ENCODE measurements at places on chromosomes 3 and 15.

DNA sequence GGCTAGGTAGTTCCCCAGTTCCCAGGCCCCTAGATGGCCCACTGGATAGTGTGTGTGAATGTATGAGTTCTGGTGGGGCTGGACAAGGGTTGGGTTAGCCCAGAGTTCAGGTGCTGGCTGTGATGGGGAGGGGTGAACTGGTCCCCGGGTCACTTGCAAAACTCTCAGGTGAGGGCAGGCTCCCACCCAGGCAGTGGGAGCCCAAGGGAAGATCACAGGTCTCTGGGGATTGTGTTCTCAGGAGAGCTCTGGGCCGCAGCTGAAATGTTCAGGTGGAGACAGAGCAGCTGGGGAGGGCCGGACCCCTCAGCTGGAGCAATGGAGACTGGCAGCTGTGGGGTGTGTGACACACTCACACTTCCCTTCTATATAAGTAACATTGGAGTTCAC is 12.8 kb upstream of the FAM98B start:
- no peak for DNase-seq

GRCh38 chr3:194328053-194328657 is 23.0 kb downstream of the CPN2 start:
- DNase-seq, result no peak

DNA sequence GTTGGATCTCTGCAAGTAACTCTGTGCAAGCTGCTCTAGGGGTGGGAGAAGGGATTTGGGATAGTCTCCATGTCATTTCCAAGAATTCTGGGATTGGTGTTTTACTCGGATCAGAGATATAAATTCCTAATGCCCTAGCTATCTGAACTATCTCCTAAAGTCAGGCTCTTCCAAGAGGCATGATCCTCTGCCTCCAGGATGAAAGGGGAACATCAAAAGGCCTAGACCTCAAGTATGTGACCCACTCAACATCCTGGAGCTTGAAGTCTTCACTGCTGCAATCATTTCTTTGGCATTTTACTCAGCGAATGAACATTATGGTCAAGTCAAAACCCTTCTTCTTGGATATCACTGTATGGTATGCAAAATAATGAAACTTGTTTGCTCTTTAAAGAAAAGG is 104.5 kb downstream of the CEMIP start:
- no peak for DNase-seq

- DNase-seq, result no peak
Measured at GRCh38 chr3:64578797-64579196, 109.0 kb downstream of the ADAMTS9 start.

DNA sequence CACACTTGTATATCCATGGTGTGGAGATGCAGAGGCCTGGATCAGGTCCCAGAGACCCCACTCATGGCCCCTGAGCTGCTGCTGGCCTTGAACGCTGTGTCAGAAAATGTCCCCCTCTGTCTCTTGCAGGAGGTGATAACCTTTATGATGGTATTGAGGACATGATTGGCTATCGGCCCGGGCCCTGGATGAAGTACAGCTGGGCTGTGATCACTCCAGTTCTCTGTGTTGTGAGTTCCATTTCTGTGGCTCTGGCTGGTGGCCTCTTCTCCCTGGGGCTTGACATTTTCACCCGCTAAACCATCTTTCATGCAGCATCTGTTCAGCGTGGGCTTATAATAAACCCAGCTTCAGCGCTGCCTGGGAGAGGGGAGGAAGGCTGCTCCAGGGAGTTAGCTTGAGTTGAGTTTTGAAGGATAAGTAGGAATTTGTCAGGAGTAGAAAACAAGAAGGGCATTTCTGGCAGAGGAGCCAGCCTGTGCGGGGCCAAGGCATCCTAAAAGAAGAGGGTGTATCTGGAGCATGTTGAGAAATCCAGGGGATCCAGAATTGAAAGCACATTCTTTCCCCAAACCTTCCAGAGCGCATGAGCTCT is 61.1 kb downstream of the GRIP2 start:
- DNase-seq, result no peak

GRCh38 chr3:32862247-32862935 is 44.6 kb downstream of the TRIM71 start:
- DNase-seq, result no peak

GRCh38 chr15:46408312-46408711 is 773.5 kb downstream of the SQOR start:
- no peak for DNase-seq

GRCh38 chr3:49654955-49655556 is 19.1 kb upstream of the APEH start:
- no peak for DNase-seq

GRCh38 chr3:187767266-187768012 is 22.2 kb upstream of the BCL6 start:
- no peak for DNase-seq

DNA sequence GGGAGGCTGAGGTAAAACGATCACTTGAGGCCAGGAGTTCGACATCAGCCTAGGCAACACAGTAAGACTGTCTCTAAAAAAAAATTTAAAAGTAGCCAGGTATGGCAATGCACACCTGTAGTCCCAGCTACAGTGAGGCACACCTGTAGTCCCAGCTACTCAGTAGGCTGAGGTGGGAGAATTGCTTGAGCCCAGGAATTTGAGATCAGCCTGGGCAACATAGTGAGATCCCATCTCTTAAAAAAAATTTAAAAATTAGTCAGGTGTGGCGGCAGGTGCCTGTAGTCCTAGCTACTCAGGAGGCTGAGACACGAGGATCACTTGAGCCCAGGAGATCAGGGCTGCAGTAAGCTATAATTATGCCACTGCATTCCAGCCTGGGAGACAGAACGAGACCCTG is 6.8 kb downstream of the MESD start:
- no peak for DNase-seq

- DNase-seq, result no peak
Measured at GRCh38 chr15:86073281-86073680, 6.4 kb upstream of the AGBL1 start.

GRCh38 chr15:84653584-84653909 is 536 bp downstream of the WDR73 start:
- no peak for DNase-seq

DNA sequence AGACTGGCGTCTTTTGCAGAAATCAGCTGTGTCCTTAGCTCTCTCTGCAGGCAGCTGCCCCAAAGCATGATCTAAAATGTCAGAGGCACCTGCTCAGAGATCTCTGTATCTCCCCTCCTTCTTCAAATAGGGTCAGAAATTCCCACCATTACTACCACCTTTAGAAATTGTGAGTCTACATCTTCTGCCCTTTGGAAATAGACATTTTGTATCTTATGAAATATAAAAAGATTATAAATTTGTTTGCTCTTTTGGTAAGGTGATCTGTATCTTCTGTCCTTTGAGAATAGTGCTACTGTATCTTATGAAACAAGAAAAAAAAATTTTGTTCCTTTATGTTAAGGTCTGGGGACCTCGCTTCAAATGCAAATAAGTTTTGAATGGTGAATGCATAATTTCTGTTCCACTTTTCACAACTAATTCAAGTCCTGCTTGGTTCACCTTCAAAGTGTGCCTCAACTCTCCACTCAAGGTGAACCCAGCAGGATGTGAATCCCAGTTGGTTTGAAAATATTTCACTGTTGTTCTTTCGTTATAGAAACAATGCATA is 28.3 kb upstream of the GPD1L start:
- DNase-seq, result no peak

DNA sequence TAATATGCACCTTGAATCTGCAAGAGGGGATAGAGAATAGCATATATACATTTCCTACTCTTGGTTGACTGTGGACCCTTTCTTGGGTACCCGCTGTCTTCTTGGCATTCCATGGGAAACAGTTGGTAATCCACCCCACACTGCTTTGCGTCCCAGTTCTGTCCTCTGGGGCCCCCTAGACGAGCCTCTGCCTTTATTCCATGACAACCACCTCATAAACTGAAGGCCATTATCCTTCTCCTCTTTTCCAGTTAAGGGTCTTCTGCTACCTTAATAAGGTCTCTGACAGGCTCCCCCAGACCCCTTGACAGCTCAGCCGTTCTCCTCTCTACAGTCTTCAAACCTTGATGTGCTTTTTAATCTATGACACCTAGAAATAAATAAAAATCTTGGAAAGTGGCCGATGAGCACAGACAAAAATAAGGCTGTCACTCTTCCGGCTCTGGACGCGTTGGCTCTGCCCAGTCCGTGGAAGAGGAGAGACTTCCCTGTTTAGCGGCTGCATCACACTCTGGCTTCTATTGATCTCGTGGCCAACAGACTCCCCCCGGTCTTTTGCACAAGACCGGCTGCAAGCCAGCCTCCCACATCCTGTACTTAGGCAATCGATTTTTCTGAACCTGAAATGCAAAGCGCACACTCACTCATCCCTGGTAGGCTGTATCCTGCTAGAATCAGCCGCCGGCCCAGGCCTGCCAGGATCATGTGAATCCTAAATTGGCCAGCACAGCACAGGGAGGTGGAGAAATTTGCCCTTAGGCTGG is 251.0 kb upstream of the TLE3 start:
- no peak for DNase-seq

- no peak for DNase-seq
Measured at GRCh38 chr15:79804838-79805237, 92.0 kb downstream of the MTHFS start.

DNA sequence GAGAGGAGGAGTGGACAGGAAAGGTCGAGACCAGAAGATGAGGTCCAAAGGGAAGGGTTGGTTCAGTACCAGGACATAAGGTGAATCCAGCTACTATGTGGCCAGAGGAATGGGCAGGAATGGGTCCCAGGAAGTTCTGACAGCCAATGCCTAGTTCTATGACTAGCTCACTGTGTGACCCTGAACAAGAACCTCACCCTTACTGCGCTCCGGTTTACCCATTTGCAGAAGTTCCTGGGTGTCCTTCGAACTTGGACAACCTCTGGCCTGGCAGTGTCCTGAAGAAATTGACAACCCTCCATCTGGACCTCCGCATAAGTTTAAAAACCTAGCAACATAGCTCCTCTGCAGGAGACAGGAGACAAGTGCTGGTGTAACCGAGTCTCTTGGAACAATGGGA is 12.2 kb upstream of the PSTPIP1 start:
- DNase-seq, result no peak

GRCh38 chr3:185677146-185677829 is 91.2 kb downstream of the SENP2 start:
- peak; percentile 91 for DNase-seq

- DNase-seq, result no peak
Measured at GRCh38 chr3:122777563-122777962, 16.1 kb downstream of the HSPBAP1 start.

- no peak for DNase-seq
Measured at GRCh38 chr15:68421798-68422402, 10.1 kb downstream of the ITGA11 start.

DNA sequence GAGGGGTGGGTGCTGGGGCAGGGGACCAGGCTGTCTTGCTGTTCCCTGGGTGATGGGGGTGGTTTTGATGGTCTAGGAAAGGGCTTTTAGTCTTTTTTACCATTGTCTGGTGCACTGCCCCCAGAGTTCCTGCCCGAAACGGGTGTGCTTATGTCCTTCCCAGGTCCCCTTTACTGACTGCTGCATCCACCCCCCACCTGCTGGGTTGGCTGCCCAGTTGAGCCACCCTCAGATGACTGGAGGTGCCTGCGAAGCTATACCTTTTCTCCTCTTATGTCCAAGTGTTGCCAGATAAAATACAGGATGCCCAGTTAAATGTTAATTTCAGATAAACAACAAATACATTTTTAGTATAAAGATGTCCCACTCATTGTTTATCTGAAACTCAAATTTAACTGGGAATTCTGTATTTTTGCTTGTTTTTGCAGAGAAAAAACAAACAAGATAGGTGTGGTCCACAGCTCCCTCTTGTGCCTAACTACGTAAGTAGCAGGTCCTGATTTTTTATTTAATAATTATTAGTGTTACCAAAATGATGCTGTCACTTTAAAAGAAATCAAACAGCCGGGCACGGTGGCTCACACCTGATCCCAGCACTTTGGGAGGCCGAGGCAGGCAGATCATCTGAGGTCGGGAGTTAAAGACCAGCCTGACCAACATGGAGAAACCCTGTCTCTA is 6.1 kb upstream of the RPP14 start:
- DNase-seq, result peak; percentile 70

DNA sequence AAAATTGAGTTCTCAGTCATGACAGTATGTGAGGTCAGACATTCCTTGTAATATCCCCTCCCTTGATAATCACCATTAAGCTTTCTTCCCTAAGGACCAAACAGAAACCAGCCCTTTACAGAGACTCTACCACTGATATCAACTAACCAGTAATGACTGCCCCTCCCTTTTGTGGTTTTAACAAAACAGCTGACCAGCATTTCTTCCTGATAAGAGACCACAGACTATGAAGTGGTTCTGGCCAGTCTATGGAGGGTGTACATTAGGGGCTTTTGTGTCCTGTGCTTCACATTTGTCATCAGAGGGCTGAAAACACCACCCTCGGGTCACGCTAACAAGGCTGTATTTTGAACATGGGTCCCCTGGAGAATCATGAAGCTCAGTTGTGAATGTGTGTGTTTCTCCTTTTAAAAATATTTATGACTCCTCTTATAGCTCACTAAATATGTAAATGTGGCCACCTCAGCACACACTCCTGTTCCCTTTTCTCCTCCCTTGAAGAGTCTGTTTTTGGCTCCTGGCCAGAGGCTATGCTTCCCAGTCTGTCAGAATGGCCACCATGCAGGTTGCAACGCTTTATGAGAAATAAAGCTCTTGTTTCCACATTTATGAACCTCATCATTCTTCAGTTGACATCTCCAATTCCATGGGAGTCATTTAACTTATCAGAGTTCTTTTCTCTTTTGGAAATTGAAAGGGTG is 239.3 kb downstream of the CPNE4 start:
- DNase-seq, result no peak

- no peak for DNase-seq
Measured at GRCh38 chr3:155093261-155093660, 13.1 kb downstream of the MME start.

DNA sequence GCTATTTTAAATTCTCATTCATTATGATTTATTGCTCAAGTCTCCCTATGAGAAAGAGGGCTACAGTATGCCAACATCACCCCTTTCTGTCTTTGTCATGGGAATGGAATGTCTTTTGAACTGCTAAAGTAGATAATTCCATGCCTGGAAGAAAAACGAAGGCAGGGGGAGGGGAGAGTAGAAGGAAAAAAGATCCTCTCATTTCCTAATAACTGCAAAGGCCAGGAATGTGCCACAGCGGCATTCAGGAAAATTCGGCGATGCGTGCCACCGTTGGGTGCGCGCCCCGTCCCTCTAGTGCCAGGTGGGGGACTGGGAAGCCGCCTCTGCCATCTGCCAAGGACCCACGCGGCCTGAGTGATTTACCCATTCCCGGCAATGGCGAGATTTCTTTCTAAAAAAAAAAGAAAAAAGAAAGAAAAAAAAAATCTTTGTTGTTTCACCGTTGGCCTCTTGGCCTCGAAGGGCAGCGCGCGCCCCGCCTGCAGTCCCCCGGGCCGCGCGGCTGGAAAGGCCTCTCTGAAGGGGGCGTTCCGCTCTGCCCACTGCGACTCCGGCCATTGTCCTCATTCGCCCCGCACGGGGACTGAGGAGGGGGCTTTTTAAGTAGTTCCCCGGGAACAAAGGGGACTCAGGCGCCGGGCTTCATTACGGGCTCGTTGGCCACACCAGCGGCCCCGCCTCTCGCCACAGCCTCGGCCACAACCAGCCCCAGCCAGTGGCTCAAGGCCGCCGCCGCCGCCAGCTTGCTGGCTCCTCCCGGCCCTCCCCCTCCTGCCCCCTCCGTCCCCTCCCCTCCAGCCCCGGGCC is 54.5 kb downstream of the CPN2 start:
- peak; percentile 81 for DNase-seq

GRCh38 chr3:61725851-61726333 is 164.5 kb downstream of the PTPRG start:
- no peak for DNase-seq

Data from dermis blood vessel endothelial cell (primary cell).